Stimulated activated CD8-positive, alpha-beta memory T cell treated with anti-CD3 and anti-CD28 coated beads, Interleukin-4, amount 100 ng/mL, for 4 hours (primary cell): ENCODE measurements at places on chromosomes 2 and 18.
A peak's percentile ranks its signal among the peaks of the same experiment; 100 is the strongest.

GRCh38 chr2:1586923-1587840, 157.1 kb downstream of the PXDN start:
- no peak for DNase-seq

- DNase-seq: no peak
Observed at GRCh38 chr2:79670198-79670597, 157.3 kb downstream of the CTNNA2 start.

- no peak for DNase-seq
Observed at GRCh38 chr18:40501026-40501425, 1454.0 kb upstream of the PIK3C3 start.

DNA sequence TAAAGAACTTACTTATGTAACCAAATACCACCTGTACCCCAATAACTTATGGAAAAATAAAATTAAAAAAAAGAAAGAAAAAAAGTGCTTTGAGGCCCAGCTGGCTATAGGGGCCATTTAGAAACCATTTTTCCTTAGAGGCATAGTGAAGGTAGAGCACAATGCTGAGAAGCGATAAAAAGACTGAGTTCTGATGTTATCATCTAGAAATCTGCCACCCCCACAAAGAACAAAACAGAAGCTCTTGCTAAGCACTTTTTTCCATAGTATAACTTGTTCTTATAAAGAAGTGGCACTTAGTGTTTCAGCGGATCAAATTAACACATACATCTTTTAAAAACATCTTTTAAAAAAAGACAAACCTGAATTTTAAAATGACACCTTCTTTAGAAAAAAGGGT, 51.4 kb downstream of the ICOS start:
- DNase-seq: no peak

GRCh38 chr18:79405781-79406575, 10.2 kb downstream of the NFATC1 start:
- peak; percentile 69 for DNase-seq
